ENCODE measurements at places on chromosomes 1 and 21.

DNA sequence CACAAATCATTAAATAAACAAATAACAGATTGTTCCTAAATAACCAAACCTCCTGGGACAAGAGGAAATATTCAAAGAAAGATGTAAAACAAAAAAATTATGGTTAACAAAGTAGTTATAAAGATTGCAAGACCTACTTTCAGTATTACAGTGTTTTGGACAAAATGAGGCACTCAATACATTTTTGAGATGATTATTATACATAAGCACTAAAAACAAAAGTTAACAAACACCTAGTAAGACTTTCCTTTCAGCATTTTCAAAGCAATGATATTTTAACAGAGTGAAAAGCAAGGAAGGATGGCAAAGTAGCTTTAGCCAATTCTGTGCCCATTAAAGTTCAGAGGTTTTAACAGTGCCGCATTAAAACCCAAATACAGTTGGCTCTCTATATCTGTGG is 17.2 kb downstream of the OMA1 start:
- DNase-seq = no peak

DNA sequence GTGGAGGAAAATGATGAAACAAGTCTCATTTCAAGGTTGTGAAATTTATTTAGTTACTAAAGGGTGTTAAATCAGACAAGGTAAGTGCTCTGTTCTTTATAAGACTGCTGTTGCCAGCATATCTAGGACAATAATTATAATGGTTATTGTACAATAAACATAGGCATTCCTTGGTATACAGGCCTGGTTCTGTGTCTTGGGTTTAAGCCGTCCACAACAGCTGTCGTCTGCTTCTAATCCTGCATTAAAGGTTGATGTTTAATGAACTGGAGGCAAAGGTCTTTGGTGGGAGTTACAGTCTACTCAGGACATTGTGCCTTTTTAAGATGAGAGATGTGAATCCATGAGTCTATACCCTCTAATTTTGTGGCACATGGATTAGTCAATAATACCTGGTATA is 23.4 kb upstream of the FMO4 start:
- DNase-seq = no peak

DNA sequence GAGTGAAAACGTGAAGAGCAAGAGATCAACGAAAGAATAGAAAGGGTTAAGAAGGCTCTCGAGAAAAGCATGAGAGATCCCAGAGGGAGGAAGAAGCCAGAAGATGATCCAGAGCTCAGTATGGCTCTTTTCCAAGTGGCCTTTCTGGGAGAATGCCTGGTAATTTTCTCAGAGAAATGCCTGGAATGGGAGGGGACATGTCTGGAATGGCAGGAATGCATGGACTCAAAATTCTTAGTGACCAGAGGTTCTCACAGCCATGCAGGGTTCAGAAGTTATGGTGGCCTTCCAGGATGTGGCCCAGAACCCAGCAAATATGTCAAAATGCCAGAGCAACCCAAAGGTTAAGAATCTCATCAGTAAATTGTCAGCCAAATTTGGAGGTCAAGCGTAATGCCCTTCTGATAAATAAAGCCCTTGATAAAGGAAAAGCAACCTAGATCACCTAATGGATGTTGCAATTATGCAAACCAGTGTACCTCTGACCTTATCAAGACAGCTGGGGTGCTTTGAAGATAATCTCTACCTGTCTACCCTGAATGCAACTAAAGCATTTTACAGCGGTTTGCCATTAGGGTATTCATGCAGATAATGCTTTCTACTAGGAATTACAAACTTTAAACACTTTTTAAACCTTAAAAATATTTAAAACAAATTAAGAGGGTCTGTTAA is 53.1 kb downstream of the NBPF6 start:
- DNase-seq = peak; percentile 82

GRCh38 chr1:98422816-98423215 is 238.7 kb upstream of the SNX7 start:
- DNase-seq = no peak

DNA sequence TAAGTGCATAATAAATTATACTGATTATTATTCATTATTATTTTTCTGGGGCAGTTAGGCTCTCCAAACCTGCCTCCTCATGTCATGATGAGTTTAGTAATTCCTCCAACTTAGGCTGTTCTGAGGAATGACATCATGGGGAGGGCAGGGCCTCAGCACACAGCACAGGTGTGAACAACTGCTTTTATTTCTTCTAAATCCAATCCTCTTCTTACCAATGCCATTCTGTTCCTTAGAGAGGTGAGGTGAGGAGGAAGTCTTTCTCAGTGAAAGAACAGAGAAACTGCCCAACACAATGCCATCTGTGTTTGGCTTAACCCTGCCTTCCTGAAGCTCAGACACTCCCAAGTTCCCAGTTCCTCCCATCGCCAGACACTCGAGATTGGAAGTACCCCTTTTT is 45.4 kb upstream of the WASF2 start:
- DNase-seq = no peak

GRCh38 chr1:39958403-39959200 is 3.7 kb downstream of the MFSD2A start:
- DNase-seq = no peak

DNA sequence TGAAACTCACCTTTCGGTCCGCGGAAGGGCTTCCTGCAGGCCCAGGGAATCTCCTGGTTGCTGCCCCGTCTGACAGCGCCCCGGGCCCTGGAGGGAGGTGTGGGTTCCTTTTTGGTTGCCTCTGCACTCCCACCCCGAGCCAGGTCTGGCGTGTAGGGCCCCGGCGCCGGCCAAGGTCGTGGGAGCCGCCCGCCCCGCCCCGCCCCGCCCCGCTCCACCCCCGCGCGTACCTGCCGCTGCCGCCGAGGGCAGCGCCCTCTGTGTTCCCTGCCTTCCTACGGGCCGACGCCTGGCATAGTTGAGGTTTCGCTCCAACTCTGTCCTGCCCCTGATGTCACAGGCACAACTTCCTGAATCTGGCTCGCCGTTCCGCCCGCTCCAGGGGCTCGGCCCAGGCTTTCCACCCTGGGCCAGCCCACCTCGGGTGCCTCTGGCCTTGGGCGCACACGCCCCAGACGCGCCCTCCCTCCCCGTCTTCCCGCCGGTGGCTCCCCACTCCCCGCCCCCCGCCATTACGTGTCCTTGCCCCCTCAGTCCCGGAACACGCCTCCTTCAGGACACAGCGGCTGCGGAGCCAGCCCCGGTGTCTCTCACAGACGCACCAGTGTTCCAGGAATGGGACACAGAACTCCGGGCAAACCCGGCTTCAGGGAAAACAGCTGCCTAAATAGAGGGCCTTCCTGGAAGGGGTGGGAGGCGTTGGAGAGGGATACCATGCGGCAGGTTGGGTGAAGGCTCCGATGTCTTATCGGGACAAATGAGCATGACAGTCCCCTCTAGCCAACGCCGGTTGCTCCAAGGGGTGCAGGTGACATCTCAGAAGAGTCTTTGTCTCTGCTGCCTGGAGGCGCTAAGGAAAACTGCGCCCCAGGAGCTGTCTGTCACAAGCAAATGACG is at the start of gene KIAA0040:
KIAA0040 (minus strand) TSS at position 147 of the 897 bp plus-strand sequence. CDS start 31,763 bp downstream, outside the sequence.
- DNase-seq = peak; percentile 85

GRCh38 chr1:8232036-8232757 is 85.7 kb upstream of the SLC45A1 start:
- DNase-seq = peak; percentile 56
